ENCODE measurements at places on chromosomes 1 and 21.

DNA sequence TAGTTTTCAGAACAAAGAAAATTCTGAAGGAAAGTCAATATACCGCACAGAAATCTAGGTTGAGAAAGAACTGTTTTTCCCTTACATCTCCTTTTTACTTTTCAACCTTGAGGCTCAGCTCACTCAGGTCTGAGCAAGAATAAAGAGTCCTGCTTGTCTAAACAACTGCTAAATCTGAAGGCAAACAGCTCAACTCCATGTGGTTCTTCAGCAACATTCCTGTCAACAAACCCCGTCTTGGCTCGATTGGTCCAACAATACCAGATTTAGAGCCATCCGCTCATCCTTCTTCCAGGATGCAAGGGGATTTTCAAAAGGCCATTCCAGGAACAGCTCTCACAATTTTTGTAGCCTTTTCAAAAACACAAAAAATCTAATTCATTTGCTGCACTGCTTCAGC, 119.8 kb downstream of the HLCS start:
- no peak for DNase-seq

DNA sequence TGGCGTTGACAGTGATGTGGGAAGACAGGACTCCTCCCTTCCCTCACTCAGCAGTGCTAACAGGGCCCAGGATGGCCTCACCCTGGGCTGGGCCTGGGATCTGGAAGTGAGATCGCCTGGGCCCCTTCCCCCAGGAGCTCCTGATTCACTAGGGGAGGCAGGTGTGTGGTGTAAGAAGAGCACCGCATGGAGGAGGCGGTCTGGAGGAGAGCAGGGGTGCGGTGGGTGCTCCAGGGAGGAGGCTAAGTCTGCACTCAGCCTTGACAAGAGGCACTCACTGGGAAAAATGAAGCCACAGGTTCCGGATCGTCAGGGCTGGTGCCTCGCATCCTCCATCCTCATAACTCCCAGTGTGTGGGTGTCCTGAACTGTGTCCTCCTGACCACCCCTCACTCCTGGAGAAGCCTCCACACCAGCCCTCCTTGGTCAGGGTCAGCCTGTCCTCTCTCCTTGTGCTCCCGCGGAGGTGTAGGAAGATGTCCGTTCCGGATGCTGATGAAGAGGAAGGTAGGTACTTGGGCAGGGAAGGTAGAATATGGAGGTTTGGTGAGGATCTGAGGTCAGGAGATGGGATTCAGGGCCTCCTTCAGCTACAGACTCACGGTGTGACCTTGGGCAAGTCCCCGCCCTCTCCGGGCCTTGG, 142.1 kb upstream of the WNT4 start:
- no peak for DNase-seq

DNA sequence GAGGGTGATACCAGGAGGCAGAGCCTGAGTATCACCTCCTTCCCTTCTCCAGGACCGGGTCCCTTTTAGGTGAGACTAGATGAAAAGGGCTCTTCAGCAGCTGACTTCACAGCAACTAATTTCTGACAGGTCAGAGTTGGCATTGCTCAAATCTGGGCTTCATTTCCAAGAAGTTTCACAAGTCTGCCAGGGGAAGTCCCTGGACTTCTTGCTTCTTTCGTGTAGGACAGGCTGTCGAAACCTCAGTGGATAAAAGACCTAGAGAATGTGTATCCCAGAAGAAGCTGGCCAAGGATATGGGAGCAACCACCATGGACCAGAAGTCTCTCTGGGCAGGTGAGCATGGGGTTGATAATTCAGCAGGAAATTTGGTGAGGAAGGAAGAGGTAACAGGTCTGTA, at the start of gene CHI3L2:
TSS of gene CHI3L2 (plus strand) at position 280 of the 400 bp plus-strand sequence. CDS start at position 297, 17 bp downstream.
- no peak for DNase-seq

DNA sequence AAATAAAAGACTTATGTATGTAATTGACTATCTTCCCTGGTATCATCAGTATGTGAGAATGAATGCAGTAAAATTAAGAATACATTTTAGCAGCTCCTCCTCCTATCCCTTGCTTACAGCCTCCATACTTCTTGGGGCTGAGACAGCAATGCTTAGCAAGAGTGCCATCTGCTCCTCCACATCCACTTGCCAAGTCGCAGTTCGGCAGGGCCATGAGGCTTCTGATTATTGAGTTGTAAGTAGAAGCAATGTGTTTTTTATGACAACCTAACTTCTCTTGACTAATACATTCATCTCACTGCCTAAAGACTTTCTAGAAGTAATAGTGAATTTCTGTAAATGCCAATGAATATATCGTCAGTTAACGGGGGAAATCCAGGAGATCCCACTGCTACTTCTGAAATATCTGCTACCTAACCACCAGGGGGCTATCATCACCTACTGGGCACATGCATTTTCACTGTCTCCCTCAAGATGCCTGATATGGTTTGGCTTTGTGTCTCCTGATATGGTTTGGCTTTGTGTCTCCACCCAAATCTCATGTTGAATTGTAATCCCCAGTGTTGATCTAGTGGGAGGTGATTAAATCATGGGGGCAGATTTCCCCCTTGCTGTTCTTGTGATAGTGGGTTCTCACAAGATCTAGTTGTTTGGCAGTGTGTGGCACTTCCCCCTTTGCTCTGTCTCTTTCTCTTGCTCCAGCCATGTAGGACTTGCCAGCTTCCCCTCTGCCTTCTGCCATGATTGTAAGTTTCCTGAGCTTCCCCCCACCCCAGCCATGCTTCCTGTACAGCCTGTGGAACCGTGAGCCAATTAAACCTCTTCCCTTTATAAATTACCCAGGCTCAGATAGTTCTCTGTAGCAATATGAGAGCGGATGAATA, 59.6 kb downstream of the EXTL2 start:
- DNase-seq = no peak

DNA sequence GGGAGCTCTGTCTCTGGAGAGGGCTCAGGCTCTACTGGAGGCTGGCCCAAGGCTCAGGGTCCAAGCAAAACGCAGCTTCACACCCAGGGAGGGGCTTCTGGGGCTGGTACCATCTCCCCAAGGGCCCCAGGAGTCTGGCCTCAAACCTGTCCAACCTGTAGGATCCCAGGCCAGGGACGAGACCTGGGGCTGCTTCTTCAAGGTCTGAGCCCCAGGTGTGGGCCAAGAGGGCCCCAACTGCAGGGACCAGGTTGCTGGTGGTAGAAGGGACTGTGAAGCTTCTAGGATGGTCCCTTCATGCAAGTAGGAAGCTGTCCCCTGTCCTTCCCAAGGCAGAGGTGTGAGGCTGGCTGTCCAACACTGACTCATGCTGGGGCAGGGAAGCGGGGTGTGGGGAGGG, 7.8 kb upstream of the MMEL1 start:
- DNase-seq = no peak

GRCh38 chr1:153578490-153578889, 12.8 kb upstream of the S100A2 start:
- no peak for DNase-seq

GRCh38 chr1:180482425-180483275, 19.7 kb downstream of the ACBD6 start:
- DNase-seq = peak; percentile 40

DNA sequence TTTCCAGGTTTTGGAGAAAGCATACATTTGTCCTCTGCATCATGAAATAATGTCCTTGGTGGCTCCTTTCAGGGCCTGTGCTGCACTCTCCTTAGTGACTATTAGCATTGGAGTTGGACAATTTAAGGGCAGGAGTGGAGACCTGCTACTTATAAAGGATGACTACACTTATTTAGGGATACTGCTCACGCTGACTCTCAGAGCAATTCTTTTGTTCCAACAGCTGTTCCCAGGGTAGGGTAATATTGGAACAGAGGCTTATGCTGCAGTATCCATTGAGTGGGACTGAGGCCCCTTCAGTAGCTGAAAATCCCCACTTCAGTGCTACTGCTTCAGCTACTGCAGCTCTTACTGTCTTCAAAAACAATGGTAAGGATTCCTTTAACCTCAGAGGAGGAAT, 84.6 kb downstream of the GPR88 start:
- DNase-seq = no peak

DNA sequence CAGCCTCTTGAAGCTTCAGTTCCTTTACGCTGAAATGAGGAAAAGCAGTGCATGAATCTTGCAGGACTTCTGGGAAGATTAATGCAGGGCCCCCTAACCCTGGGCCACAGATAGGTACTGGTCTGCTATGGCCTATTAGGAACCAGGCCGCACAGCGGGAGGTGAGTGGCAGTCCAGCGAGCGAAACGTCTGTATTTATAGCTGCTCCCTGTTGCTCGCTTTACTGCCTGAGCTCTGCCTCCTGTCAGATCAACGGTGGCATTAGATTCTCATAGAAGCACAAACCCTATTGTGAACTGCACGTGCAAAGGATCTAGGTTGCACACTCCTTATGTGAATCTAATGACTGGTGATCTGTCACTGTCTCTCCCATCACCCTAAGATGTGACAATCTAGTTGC, 130.2 kb downstream of the CHRM3 start:
- no peak for DNase-seq

GRCh38 chr1:14648391-14648790, 49.9 kb downstream of the KAZN start:
- no peak for DNase-seq

DNA sequence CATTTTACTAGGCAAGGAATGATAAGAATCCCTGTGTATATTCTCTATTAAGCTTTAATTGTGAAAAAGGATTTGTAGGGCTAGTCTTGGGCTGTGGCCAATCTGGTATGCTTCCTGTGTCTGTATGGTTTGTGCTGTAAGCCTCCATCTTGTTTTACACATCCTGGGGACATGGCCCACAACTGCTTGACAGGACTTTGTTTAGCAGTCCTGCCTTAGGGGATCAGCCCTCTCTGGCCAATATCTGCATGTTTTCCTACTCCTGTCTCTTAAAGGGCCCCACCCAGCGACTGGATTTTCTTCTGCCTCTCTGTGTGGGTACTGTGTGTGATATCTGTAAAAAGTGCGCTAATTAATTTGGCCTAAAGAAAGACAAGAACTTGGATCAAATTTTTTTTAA, 813.2 kb downstream of the PLA2G4A start:
- no peak for DNase-seq

DNA sequence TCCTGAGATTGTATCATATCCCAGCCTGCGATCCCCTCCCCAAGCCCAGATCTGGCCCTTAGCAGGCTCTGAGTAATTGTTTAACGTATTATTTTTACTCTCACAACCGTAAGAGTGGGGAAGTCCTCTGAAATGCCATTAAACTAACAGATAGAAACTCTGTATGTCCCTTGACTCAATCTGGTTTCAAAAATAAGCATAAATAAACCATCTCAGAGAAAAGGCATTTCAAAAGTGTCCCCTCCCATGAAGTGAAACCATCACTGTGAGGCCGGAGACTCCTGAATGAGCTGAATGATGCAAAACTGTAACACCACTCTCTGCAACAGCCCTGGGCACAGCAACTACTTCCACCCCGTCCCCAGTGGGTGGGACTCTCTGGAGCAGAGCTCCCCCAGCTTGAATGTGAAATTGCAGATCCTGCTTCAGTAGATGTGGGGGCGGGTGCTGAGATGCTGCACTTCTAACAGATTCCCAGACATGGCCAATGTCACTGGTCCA, 104.1 kb downstream of the SYF2 start:
- no peak for DNase-seq

DNA sequence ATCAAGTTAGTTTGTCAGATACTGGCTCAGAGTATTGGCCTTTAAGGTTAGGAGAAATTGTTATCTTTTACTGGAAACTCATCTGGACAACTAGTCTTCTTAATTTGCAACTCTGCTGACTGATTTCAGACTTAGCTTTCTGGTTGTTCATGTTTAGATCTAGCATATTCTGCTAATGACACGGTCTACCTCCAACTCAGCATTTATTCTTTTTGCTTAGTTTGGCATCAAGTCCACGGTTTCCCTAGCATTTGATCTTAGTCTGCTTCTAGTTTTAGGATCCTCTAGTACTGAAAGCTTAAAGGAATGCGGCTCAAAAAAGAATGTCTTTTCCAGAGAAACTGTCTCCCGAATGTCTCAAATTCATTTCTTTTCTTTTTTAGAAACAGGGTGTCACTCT, 75.6 kb upstream of the SLFNL1 start:
- DNase-seq = no peak

- DNase-seq = peak; percentile 17
Measured at GRCh38 chr21:26116456-26117011, 54.0 kb downstream of the APP start.

DNA sequence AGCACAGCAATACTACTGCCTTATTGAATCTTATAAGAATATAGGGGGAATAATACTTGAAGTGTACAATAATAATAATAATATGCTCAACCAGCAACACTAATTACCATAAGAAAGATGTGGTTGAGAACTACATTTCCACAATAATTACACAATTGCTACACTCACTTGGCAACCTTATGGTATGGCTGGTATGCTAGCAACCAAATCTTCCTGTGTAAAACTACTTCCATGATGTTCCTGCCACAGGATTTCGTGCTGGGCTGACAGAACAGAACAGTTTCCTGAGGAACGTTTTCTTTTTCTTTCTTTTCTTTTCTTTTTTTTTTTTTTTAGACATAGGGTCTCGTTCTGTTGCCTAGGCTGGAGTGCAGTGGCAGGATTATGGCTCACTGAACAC, 50.6 kb downstream of the KIF26B start:
- DNase-seq = no peak

DNA sequence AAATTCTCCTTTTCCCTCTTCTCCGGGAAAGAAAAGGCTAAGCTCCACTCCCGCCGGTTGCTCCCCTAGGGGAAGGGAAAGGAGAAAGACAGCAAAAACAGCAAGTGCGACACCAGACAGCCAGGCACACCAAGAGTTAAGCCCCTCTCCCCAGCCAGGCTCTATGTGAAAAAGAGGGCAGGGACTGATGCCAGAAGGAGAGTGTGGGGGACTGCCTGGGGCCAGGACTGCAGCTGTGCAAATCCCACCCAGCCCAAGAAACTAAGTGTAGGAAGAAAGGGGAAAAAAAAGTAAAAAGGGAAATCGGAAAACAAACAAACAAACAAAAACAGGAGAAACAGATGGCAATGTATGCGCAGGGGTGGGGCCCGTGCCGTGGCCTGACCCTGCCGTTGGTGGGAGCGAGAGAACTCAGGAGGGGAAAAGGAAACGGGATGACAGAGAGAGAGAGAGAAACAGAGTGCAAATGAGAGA, 27.7 kb upstream of the FMO1 start:
- no peak for DNase-seq

GRCh38 chr21:27448960-27449359, 482.1 kb upstream of the ADAMTS5 start:
- DNase-seq = no peak

- DNase-seq = peak; percentile 81
Measured at GRCh38 chr1:67646145-67647035, 38.6 kb upstream of the GADD45A start.

- DNase-seq = no peak
Measured at GRCh38 chr1:53763911-53764310, 24.9 kb upstream of the GLIS1 start.

DNA sequence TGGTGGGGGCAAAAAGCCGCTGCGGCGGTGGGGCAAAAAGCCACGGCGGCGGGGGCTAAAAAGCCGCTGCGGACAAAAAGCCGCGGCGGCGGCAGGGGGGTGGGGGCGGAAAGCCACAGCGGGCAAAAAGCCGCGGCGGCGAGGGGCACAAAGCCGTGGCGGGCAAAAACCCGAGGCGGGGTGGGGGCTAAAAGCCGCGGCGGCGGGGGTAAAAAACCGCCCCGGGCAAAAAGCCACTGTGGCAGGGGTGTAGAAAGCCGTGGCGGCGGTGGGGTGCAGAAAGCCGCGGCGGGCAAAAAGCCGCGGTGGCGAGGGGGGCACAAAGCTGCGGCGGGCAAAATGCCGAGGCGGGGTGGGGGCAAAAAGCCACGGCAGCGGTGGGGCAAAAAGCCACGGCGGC, 3901.8 kb downstream of the SRGAP2C start:
- DNase-seq = no peak

- no peak for DNase-seq
Measured at GRCh38 chr1:162230517-162230916, 146.1 kb downstream of the SPATA46 start.
